EH (cell line): ENCODE measurements at places on chromosomes 5 and 9.

DNA sequence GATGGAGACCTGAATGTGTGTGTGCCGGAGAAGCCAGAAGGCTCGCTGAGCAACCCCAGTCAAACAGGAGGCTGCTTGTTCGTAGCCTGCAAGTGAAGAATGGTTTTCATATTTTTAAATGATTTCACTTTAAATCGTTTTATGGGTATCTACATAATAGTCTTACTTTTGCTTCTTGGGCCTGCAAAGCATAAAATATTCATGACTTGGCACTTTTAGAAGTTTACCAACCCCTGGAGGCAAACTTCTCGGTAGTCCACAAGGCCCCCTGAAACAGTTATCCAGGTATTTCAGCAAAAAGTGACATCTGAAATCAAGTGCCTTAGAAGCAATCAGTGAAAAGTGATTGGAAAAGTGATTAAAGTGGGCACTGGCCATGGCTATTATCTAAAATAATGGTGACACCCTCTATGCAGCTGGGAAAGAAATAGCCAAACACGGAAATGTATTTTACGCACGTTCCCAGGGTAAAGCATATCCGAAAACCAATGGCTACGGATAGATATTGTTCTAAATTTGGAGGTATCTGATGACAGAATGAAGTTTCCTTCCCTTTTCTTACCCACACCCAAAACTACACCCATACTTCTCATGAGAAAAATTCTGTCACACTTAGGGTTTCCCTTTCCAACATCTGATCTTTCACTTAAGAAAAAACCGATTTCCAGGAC is 39.0 kb downstream of the RAPGEF1 start:
- no peak for DNase-seq

DNA sequence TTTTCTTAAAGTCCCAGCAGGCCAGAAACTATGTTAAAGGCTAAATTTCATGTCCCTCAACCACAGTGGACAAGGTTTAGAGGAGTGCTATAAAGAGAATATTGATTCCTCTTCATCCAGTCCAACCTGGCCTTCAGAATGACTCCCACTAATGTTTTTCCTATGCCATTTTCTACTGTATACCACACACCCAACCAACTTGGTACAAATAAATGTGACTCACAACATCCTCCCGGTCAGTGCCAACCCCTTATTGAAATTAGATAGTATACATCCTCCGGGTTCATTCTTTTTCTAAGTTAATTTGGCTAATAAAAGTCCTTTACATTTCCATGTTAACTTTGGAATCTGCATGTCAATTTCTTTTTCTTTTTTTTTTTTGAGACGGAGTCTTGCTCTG is 215.1 kb downstream of the TSSK1B start:
- no peak for DNase-seq

DNA sequence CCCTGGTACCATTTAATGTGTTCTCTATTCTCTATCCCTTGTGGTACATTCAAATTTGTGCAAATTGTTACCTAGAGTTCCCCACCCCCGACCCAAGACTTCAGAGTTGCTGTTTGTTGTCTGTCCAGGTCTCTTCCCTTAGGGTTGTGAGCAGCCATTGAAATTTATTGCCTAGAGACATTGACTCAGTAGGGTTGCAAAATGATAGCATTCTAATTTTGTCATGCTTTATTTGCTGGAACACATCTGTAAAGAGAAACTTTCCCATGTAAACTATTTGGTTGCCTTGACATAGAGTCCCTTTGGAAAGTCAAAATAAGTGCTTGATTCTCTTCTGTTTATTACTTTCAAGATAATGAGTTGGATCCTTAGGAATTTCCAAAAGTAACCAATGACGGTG is 91.7 kb upstream of the KLF9 start:
- DNase-seq: peak; percentile 75

DNA sequence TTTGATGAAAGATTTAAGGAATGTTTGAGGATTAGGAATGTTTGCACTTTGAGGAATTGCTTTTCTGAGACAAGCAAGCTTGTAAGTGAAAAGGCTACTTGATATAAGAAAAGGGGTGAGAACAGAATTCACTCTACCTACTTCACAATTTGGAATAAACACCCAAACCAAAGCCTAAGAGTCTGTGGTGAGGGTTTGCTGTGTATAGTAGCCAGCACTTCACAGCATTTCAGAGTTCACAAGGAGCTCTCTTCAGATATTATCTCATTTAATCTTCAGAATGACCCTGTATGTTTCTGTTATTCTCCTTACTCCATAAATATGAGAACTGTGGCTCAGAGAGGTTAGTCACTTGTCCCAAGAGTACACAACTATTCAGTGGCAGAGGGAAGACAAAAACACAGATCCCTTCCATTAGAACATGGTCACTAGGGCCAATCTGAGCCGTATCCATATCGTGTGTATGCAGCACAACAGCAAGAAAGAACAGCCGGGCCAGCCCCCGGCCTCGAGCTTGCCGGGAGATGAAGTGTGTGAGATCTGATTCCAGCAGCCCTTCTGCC is 92.4 kb downstream of the FRMD3 start:
- no peak for DNase-seq

- no peak for DNase-seq
Measured at GRCh38 chr5:30968971-30969370, 224.5 kb upstream of the CDH6 start.

DNA sequence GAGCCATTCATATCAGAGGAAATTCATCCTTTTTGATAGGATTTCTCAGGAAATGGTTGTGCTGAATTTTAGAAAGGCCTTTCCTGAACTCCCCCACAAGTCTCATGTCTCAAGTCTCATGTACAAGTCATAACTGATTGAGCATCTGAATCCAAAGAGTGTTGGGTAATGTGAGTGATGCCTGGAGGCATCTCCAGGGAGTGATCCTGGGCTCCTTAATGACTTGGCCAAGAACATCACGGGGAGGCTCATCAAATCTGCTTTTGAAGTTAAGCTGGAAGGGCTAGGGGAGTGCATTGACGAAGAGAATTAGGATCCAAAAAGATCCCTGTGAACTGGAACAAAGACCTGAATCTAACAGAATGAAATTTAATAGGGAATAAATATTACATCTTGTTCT is 79.2 kb downstream of the MAST4 start:
- no peak for DNase-seq

- no peak for DNase-seq
Measured at GRCh38 chr5:154871734-154872133, 13.3 kb downstream of the CNOT8 start.

- DNase-seq: no peak
Measured at GRCh38 chr5:81191726-81192372, 41.3 kb upstream of the CKMT2 start.

DNA sequence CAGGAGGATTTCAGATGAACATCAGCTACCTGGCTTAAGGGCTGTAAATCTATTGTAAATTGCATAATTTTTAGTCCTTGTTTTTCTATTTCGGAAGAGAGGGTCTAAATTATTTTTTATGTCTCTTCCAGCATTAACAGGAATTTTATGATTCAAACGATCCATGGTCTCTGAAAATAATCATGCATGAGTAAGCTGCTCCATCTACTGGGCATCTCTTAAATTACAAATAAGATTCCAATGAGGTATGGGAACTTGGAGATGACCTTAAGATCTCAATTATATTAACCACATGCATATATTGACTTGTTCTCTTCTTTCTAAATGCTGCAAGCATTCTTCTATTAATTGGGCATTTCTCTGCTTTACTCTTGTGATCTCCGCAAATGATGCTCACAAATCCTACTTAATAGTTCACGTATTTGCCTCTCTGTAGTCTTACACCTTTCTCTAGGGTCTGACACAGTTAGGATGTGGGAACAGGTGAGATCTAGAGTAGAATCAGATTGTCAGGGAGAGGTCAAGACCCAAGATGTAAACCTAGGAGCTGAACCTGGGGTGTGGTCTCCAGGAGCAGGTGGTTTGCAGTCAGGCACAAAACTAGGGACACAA is 86.9 kb downstream of the NUDT12 start:
- DNase-seq: peak; percentile 65

- peak; percentile 34 for DNase-seq
Measured at GRCh38 chr9:32926911-32927310, 74.5 kb downstream of the APTX start.

GRCh38 chr5:14779975-14780374 is 91.6 kb downstream of the ANKH start:
- DNase-seq: no peak

DNA sequence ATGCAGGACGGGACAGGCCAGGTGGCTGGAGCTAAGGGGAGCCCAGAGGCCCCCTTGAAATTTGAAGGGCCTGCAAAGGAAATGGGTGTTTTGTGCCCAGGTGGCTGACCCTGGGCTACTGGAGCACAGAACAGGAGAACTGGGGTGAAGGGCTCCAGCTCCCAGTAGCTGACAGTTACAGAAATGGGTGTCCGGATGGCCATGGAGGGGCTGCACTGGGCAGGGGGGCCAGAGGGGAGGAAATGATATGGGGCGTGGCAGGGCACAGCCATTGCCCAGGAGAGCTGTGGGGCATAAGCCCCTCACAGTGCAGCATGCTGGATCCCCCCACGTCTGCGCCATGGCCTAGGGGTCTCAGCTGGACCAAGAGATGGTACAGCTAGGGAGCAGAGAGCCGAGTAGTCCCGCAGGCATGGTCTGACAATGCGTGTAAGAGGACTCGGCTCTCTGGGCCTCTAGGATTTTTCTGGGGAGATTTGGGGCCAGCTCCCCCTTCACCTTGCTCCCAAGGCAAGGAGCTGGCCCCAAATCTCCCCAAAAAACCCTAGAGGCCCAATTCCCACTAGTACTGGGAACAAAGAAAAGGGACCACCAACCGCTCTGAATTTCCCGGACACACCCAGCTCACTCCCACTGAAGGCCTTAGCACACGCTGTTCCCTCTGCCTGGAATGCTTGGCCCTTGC is 7.9 kb upstream of the CARD19 start:
- DNase-seq: no peak

DNA sequence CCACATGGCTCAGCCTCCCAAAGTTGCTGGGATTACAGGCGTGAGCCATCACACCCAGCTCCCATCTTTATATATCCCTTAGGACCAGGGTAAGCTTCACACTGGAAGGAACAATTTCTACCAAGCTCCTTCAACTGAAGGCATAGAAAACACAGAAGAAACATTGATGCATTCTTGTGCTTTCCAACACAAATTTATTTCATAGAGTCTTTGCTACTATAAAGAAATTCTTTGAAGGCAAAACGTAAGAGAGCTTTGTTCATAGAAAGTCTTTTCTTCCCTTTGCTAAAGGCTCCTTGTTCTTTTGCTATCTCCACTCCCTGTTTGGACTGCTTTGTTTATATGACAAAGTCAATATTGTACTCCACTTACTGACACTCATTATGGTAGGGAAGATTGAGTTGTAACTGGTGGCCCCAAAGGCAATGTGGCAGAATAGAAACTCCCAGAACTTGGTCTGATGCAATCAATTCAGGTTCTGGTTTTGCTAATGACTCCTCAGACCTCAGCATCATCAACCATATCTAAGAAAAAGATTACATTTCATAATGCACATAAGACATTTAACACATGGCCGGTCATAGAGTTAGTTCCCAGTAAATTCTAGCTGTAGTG is 97.4 kb upstream of the CLINT1 start:
- DNase-seq: no peak

- DNase-seq: no peak
Measured at GRCh38 chr9:105725370-105725769, 31.0 kb downstream of the TMEM38B start.

DNA sequence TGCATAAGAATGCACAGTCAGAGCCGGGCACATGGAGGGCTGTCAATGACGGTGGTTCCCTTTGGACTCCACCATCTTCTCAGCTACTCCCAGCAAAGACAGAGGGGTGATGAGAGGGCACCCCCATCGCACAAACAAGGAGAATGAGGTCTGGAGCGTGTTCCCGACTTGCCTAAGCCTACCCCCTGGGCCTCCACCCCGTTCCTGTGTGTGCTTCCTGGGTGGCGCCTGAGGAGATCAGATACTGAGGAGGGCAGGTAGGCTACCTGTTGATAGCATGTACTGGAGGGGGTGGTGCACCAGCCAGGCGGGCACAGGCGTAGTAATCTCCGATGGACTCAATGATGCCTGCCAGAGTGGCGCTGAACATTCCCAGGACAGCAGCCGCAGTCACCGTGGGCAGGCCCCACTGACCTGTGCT is 4.1 kb downstream of the SLC23A1 start:
- no peak for DNase-seq
